Stimulated activated CD8-positive, alpha-beta memory T cell treated with anti-CD3 and anti-CD28 coated beads, Interleukin-4, amount 100 ng/mL, for 24 hours (primary cell): ENCODE measurements at places on chromosomes 2 and 18.

DNA sequence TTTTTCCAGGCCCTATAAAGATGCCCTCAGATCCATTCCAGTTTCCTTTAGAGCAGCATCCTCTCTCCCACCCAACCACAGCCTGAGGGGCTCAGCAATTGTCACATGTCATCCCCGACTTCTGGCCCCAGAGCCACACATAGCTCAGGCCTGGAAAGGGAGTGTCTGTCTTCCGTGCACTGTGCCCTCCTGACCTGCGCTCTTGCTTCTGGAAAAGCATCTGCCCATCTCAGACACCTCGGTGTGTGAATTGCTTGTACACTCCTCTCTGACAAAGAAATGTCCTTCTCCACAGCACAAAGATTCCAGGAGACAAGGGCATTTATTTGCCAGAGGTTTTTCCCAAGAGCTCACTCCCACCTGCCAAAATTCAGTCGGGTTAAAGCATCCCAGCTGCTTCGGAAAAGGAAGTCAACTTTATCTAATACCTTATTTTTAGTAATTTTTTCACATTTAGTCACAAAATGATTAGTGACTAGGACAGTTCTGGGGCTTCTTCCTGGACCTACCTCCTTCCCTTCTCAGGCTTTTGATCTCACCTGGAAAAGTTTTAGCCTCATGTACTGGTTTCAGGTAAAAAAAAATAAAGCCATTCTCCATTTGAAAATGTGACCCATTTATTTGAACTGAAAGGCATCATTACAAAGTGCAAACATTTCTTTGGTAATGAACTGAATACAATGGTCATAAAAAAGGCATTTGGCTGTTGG is 112.9 kb downstream of the PXDN start:
- DNase-seq, result no peak

- DNase-seq, result no peak
Measured at GRCh38 chr2:38850045-38850444, 25.7 kb downstream of the DHX57 start.

GRCh38 chr18:50427896-50428295 is 53.0 kb downstream of the SKA1 start:
- DNase-seq, result no peak

GRCh38 chr18:55415258-55415871 is 172.6 kb downstream of the TCF4 start:
- peak; percentile 55 for DNase-seq

- no peak for DNase-seq
Measured at GRCh38 chr2:191266201-191266600, 21.0 kb downstream of the MYO1B start.

GRCh38 chr2:138323382-138324067 is 178.0 kb upstream of the SPOPL start:
- DNase-seq, result no peak

GRCh38 chr2:111049792-111050640 is 70.7 kb upstream of the BCL2L11 start:
- no peak for DNase-seq

DNA sequence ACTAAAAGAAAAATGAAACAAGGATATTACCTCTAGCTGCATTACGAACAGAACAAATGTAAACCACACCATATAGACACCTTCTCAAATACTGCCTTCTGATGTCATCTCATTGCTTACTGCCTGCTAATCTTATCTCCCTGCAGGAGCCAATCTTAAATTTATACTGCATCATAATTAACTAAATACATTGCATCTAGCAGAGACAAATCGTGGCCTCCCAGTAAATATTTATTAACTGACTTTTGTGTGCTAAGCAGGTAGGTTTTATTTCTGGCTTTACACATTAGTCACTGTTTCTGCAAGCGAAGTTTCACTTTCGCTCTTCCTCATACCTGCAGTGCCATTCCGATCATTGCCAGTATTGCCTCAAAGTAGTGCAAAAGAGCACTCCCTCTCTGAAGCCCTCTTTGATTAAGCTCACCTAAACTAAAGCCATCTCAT is 67.5 kb downstream of the SPATS2L start:
- DNase-seq, result no peak

DNA sequence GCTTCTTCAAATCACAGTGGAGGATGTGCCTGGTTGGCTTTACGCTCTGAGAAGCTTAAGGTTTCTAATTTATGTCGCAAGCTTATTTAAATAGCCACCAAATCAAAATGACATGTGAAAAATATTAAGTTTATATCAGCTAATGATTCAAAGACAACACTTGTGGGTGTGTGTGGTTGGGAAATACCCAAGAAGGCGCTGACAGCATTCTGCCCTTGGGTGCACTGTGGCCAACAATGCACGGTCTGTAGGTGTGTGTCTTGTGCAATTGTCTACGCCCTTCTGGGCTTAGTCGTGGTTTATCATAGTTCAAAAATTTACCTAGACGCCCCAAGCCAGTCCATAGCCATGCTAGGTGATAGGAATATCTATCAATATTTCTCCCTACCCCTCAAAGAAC is 60.9 kb downstream of the KCTD1 start:
- no peak for DNase-seq

- DNase-seq, result no peak
Measured at GRCh38 chr2:140880573-140880972, 1250.2 kb downstream of the LRP1B start.

- no peak for DNase-seq
Measured at GRCh38 chr2:191806396-191806795, 40.5 kb downstream of the CAVIN2 start.

GRCh38 chr2:230218421-230218820 is 1.4 kb downstream of the SP110 start:
- no peak for DNase-seq

DNA sequence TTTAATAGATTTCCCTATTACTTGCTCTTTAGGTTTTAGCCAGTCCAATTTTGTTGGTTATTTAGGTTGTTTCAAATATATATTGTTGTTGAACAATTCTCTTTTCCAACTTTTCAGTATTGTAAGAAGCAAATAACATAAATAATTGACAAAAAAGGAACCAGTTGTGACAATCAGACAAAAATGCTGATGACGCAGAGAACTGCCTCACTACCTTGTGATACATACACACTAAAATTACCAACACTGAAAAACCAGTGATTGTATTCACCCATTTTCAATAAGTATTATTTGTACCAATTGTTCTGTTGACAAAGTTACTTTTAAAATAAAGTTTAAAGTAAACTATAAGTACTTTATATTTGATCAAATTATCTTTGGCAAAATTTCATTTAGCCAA is 43.1 kb upstream of the NABP1 start:
- DNase-seq, result no peak

GRCh38 chr2:179703702-179704101 is 157.7 kb downstream of the ZNF385B start:
- DNase-seq, result no peak

DNA sequence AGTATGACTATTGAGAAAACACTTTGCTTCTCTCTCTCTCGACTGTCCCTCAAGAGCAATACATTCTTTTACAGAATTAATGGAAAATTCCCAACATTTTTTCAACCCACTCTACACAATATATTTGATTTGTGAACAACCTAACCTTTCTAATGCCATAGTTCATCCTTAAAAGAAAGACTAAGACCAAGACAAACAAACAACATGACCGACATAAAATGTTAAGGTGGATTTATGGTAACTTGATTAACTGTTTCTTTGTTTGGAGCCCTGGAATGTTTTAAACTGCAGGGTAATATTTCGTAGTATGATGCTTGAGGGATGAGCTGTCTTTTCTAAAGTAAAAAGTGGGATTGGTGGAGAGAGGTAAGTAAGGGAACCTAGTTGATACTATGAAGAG is 738.2 kb downstream of the MBD2 start:
- DNase-seq, result no peak

DNA sequence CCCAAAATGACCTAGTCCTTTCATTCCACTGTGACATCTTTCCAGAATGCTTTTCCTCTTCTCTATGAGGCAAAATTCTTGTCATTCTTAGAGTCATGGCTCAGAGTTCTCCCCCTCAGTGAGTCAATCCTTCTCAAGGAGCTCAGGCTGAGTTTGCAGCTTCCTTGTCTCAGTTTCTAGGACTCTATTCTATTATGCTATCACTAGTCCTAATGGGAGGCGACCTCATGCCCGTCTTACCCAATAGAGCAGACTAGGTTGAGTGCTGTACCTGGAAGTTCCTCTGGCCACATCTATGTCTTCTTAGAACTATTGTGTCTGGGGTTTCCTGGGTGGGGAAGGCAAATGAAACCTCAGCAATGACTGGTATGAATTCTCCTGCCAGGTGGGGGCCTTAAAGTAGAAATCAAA is 51.5 kb downstream of the HAUS1 start:
- peak; percentile 6 for DNase-seq

- DNase-seq, result no peak
Measured at GRCh38 chr2:65545837-65546805, 113.7 kb upstream of the SPRED2 start.

- no peak for DNase-seq
Measured at GRCh38 chr2:2528846-2529245, 197.8 kb upstream of the MYT1L start.

- DNase-seq, result no peak
Measured at GRCh38 chr2:2827046-2827636, 496.1 kb upstream of the MYT1L start.

GRCh38 chr2:236157815-236158498 is 10.2 kb downstream of the GBX2 start:
- no peak for DNase-seq

DNA sequence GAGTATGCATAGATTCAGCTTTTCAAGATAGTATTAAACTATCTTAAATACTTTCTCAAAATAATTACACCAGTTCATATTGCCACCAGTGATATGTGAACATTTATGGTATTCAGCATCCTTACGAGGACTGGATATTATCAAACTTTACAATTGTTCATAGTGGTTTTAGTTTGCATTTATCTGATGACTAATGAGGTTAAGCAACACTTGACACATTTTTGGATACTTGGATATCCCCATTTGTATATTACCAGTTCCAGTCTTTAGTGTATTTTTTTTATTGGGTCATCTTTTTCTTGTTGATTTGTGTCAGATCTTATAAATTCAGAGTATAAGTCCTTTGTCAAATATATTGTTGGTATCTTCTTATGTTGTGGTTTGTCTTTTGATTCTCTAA is 128.4 kb downstream of the ASXL3 start:
- no peak for DNase-seq

- DNase-seq, result no peak
Measured at GRCh38 chr2:223654384-223654915, 52.3 kb upstream of the SCG2 start.

DNA sequence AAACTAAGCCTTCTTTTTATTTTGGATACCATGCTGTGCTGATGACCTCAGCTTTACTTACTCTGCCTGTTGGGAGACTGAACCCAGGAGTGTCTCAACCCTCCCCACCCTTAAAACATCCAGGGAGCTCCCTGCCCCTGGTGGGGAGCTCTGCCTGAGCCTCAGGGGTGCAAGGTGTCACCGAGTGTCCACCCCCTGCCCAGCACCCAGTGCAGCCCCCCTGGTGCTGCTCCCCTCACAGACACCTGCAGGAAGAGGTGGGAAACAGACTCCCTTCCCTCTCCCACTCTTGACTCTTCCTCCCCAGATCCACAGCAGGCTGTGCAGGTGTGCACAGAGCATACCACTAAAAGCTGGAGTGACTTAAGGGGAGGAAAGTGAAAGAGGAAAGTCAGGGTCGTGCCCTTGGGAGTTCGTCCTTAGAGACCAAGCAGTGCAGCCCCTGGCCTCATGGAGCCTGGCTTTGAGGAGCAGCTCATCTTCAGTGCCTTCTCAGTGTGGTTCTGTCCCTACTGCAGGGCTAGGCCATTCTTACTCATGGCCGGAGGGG is 51.3 kb downstream of the MYO7B start:
- no peak for DNase-seq
